ENCODE measurements at places on chromosomes 7 and 10.

GRCh38 chr10:2244471-2244870 lies 507.1 kb upstream of the ADARB2 start:
- DNase-seq = no peak

DNA sequence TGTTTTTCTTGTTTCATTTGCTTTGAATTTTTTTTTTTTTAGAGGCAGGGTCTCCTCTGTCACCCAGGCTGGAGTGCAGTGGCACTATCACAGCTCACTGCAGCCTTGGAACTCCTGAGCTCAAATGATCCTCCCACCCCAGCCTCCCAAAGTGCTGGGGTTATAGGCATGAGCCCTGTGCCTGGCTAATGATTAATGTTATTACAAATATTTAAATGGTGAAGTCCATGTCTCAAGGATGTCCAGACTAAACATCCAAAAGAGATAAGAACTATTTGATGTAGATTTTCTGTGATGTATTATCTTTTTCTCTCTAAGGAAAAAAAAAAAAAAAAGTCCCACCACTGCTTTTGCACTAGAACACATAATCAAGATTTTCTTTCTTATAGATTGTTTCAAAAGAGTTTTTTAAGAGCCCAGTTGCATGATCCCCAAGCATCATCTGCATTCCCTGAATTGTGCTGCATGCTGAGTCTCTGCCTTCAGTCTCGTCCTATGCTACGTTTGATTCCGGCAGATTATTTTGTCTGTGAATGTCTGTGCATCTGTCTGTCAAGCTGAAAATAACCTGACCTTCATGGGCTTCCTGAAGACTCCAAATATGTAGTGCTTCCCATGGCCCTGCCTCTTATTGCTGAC lies 33.4 kb downstream of the MACROH2A2 start:
- DNase-seq = no peak

- no peak for DNase-seq
These were observed 79.8 kb downstream of the ADARB2 start for GRCh38 chr10:1657479-1657878.

GRCh38 chr10:95513008-95513589 lies 48.1 kb downstream of the SORBS1 start:
- DNase-seq = no peak

GRCh38 chr10:52314822-52315552 lies 906 bp downstream of the DKK1 start:
- no peak for DNase-seq

DNA sequence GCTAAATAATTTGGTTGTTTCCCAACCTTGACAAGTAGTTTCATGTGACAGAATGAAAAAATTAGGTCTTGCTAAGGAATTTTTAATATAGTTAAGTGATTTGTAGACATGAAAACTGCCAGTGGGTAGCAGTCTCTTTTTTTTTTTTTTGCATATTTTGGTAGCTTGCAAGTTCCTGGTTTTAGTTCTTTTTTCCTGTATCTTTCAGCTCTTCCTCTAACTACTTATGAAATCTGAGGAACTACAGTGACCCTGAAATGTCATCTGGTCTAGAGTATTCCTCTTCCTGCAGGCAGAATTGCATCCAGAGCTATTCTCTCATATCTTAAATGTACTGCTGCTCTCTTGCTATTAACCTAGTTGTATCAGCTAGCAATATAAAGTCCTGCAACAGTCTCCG lies 160.4 kb downstream of the HDAC9 start:
- DNase-seq = no peak

DNA sequence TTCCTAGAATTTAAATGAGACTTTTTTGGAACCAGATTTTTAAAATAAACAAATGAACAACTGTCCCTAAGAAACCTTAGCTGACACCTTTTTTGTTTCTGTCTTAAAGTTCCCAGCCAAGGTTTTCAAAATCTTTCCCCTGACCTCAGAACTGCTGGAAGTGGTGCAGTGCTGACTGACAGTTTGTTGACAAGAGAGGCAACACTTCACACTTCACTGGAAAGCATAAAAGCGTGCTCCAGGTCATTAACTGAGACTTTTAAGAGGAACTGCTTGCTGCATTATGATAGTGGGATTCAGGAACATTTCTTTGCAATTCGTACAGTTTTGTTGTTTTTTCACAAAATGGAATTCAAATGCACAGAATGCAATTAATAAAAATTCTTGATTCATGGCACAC lies 36.2 kb downstream of the SYPL1 start:
- DNase-seq = no peak

- no peak for DNase-seq
These were observed 18.8 kb upstream of the ZNF273 start for GRCh38 chr7:64884085-64884912.

DNA sequence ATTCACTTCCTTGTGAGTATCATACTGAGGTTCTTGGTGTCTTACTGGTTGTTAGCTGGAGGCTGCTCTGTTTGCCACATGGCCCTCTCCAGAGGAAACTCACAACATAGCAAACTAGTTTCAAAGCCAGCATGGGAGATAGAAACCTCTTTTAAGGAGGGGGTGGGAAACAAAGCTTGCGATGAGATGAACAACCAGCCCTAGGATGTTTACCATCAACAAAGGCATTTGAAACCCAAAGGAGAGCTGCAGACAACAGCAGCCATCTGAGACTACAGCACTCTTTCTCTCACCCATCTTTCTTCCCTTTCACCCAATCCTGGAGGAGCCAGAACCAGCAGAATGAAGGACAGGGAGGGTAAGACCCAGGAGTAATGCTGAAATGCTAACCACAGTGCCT lies 182.1 kb downstream of the NEBL start:
- no peak for DNase-seq

DNA sequence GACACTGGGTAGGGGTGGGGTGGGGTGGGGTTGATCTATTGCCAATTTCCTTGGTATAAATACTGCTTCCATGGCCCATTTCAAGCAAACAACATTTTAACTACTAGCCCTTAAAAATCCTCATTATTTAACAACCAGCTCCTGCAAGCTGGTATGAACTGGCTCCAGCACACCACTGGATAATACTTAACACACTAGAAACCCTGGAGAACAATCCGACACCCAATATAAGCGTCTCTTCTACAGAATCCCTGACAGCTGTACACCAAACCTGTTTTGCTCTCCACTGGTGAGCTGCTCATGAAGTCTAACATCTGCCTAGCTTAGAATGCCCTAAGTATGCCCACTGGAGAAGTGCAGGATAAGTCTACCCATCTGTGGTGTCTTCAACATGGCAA lies 116.8 kb downstream of the HIPK2 start:
- no peak for DNase-seq

DNA sequence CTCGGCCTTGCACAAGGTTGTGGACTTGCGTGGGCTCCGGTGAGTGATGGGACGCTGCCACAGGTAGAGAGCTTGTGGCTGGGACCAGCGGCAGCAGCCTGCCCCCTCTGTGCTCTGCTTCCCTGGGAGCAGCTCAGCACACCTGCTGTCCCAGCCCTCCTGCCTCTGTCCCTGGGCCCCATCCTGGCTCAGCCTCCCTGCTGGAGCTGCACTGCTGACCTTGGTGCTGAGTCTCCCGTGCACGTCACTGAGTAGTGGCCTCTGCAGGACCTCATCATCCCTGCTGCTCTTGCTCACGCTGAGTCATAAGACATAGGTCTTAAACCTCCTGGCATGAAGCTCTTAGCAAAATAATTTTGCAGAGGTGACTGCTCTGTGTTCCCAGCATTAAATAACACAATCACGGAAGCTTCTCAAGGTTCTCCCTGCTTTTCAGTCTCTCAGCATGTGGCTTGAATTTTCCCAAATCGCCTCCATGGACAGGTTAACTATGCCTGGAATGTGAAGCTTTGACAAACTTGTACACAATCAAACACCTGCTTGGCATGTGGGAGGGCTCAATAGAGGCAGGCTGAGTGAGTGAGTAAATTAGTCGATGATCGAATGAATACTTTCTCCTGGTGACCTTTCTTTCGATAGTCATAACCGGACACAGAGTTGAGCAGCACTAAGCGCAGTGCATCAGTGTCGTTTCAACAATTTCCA lies 63.8 kb upstream of the NPS start:
- DNase-seq = peak; percentile 53

- DNase-seq = peak; percentile 89
These were observed 718 bp upstream of the CTBP2 start for GRCh38 chr10:125160856-125161706.

- DNase-seq = no peak
These were observed 19.2 kb upstream of the SMO start for GRCh38 chr7:129169171-129169671.

GRCh38 chr10:14124941-14125340 lies 205.8 kb downstream of the FRMD4A start:
- no peak for DNase-seq

GRCh38 chr10:7107285-7107684 lies 303.5 kb downstream of the SFMBT2 start:
- DNase-seq = no peak

- DNase-seq = peak; percentile 93
These were observed 6.0 kb upstream of the FAM170B start for GRCh38 chr10:49139846-49140195.

DNA sequence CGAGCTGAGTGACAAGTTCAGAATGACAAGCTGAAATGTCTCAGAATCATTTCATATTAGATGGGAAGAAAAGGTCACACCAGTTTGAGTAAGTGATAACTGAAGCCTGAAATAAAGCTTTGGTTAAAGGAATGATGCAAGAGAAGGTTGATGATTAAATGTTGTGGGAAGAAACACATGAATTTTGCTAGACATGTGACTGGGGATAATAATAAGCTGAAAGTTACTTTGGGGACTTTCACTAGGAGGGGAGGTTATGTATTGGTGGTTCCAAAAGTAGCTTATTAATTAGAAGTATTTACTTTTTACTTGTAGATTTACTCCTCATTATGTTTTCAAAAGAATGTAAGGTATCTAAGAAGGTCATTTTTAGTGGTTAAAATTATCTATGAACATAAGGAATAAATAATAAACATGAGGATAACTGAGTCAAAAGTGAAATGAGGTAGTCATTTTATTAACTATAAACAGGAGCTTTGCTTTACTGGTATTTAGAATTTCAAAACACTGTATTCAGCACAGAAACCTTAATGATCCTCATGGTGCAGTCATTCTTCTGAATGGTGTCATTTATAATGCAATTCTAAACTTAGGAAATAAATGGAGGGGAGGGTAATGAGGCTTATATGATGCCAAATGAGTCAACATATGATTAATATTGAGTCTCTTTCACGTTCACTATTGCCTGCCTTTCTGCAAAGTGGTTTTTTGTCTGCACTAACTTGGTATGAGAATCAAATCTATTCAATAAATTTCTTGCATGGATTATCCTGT lies 63.7 kb downstream of the PRKG1 start:
- DNase-seq = no peak

GRCh38 chr10:20004087-20004523 lies 187.9 kb downstream of the PLXDC2 start:
- peak; percentile 52 for DNase-seq

GRCh38 chr7:28381466-28381865 lies 30.9 kb upstream of the CREB5 start:
- DNase-seq = no peak

- DNase-seq = no peak
These were observed 110.8 kb upstream of the GALNT17 start for GRCh38 chr7:71021131-71021530.

- peak; percentile 38 for DNase-seq
These were observed 74.6 kb upstream of the ATP6V0A4 start for GRCh38 chr7:138872576-138872975.

DNA sequence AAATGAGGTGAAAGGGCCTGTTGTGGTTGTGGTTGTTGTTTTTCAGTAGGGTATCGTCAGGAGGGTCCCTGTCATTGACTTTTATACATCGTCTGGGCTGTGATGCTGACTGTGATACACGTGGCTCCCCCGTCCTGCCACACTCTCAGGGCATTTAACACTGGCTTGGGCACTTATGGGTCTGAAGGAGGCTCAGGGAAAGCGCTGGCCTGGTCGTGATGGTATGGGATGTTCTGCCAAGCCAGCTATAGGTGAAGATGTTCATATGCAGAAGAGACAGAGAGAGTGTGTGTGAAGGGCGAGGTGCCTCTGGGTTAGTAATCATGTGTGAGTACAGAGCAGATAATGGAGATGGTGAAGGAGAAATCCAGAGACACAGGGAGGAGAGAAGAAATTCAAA lies 158.5 kb downstream of the PRPF18 start:
- no peak for DNase-seq

GRCh38 chr10:115659616-115660015 lies 566.5 kb downstream of the ATRNL1 start:
- peak; percentile 14 for DNase-seq

DNA sequence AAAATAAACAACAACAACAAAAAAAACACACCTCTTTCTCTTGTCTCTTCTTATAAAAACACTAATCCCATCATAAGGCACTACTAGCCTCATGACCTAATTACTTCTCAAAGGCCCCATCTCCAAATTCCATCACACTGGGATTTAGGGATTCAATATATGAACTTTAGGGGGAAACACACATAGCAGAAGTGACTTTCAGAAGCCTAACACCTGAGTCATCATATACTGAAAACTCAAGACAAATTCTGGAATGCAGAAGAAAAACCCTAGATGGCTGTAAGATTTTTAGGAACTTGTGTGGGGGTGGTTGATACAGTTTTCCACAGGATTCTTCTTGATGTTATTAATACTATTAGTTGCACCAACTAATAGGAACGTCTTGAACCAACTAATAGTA lies 33.7 kb upstream of the CSTF2T start:
- DNase-seq = no peak

GRCh38 chr7:2018569-2019460 lies 213.9 kb downstream of the MAD1L1 start:
- no peak for DNase-seq

DNA sequence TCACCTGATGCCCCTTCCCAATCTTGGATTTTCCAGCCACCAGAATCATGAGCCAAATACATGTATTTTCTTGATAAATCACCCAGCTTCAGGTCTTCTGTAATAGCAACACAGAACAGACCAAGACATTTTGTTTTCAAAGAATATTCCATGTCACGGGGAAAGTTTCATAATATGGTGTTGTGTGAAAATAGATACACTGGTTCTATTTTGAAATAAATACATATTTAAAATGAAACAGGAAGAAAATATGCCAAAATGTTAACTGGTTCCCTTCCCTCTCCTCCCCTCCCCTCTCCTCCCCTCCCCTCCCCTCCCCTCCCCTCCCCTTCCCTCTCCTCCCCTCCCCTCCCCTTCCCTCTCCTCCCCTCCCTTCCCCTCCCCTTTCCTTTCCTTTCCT lies 30.3 kb upstream of the CAMK1D start:
- no peak for DNase-seq

GRCh38 chr7:133727476-133728214 lies 399.5 kb upstream of the LRGUK start:
- no peak for DNase-seq

DNA sequence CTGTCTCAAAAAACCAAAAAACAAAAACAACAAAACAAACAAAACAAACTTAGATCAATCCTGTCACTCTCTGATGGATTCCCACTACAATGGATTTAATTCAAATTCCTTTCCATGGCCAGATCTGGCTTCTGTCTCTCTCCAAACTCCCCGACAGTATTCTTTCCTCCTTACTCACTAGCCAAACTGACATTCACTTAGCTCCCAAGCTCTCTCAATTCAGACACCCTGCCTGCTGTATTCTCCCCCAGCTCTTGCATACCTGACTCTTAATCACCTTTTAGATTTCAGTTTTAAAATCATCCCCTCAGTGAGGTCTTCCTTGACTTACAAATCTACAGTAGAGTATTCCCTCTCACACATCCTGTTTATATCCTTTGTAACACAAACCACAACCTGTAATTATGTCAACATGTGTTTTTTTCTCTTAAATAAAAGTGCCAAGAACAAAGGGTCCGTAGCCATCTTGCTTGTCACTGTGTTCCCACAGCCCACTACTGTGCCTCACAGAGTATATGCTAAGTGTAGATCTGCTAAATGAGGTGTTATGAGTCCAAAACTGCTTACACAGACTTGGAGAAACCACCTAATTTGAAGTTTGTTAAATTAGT lies 14.4 kb downstream of the HERPUD2 start:
- DNase-seq = no peak

All from MCF 10A (cell line).